ENCODE measurements at places on chromosomes 16 and 17.

GRCh38 chr17:16377941-16378341, 3.0 kb upstream of the UBB start:
- DNase-seq, result no peak

DNA sequence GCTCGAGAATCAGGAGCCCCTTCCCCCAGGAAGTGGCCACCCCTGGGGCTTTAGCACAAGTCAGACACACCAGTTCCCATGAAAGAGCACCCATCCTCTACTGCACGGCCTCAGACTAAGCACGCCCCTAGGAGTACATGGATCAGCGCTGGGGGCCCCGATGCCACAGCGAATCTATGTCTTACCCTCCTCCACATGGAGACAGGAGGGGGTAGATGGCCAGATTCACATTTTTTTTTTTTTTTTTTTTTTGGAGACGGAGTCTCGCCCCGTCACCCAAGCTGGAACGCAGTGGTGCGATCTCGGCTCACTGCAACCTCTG, 3.2 kb upstream of the EXOSC6 start:
- DNase-seq, result no peak

DNA sequence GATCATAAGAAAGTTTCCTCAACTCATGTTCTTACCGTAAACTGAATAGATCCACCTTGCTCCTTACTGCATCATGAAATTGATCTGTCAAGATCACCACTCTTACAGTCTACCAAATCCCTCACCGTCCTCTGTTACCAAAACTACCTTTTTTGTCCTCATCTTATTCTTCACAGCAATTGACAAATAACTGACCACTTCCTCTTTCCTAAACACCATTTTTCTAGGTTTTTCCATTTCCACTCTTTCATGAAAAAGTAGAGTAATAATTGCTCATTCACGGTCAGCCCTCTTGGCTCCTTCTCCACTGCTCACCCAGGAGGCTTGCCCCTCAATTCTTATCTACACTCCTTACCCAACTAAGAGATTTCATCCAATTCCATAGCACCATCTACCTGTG, 44.9 kb downstream of the ABCA5 start:
- no peak for DNase-seq

GRCh38 chr16:11707679-11708197, 34.9 kb downstream of the TXNDC11 start:
- no peak for DNase-seq

- no peak for DNase-seq
These were observed 180.5 kb upstream of the TOX3 start for GRCh38 chr16:52727441-52727840.

DNA sequence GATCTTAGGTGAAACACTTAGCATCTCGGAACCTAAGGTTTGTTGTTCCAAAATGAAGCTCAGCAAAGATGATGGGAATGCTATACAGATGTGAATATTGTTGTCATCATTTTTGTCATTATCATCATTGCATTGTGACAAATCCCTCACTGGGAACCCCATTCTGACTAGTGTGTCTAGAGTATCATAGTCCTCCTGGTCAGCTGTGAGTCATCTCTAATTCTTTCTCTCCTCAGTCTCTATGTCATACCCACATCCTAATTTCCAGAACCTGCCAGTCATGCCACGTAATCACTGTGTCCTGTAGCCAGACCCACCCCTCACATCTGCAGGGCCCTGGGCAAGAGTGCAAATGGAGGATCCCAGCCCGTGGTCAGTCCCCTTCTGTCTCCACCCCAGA, 60.5 kb upstream of the CLEC3A start:
- DNase-seq, result no peak

DNA sequence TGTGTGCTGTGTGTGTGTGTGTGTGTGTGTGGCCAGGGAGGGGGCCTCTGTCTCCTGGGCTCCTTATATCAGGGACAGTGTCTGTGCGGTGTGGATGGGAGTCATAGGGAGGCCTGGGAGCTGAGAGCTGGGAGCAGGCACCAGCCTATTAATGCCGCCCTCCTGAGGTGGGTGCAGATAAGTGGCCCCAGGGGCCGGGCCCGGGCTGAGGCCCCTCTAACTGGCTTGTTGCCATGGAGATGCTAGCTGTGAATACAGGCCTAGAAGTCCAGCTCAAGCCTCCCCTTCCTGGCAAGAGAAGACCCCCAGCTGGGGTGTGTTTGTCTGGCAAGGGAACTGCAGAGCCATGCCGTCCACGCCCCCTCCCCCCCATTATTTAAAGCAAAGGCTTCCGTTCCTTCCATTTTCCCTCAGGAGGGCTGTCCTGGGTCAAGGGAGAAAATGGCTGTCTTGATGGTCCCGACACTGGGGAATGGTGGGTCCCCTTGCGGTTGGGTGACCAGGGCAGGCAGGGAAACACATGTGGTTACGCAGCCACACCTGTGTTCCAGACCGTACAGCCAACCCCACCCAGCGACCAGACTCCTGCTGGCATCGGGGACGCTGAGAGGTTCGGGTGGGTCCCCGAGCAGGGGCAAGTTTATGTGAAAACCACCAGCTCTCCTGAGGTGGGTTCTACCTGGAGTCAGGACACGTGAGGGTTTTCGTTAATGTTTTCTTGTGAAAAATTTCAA, 141.1 kb downstream of the MRM1 start:
- DNase-seq, result no peak

DNA sequence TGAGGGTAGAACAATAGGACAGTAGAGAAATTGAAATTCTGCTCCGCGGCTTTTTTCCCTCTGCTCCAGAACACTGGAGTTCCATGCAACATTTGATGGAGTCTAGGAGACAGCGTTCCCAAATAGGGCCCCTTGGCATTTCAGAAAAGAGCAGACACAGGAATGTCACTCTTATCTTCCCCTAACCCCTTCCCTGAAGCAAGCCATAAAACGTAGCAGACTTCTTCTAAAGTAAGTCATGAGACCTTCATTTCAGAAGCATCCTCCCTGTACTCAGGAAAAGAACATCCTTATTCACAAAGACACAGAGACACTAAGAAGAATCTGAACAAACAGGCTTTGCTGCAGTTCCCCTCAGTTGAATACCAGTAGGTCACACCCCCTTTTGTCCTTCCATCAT, 296.1 kb upstream of the SOX9 start:
- DNase-seq, result no peak

- no peak for DNase-seq
These were observed 5.0 kb upstream of the BCL6B start for GRCh38 chr17:7017827-7018200.

- DNase-seq, result peak; percentile 88
These were observed at the start of gene CBX2 for GRCh38 chr17:79777894-79778503. CBX2 (plus strand) TSS chr17:79778148; CDS start chr17:79778236, 88 bp downstream.

GRCh38 chr16:86984343-86984742, 332.8 kb downstream of the C16orf95 start:
- DNase-seq, result no peak

- peak; percentile 66 for DNase-seq
These were observed 526 bp downstream of the CBFB start for GRCh38 chr16:67029254-67030096.

DNA sequence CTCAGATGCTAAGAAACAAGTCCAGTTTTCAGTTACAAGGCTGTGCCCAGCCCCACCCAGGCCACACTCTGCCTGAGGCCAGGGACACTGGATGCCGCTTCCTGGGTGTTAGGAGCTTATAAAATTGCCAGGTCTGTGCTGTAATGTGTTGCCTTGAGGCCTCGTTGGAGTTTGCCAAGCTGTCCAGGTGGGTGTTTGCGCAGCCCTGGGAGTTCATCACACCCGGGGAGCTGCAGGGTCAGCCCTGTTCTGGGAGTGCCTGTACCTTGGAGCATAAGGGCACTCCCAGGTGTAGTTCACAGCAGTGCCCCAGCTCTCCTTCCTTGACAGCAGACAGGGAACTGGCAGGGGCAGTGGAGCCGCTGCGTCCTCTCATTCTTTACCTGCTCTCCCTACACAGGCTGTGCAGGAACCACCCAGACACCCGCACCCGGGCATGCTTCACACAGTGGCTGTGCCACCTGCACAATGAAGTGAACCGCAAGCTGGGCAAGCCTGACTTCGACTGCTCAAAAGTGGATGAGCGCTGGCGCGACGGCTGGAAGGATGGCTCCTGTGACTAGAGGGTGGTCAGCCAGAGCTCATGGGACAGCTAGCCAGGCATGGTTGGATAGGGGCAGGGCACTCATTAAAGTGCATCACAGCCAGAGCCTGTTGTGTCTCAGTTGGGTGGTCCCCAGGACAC, 1.6 kb downstream of the GFER start:
- DNase-seq, result no peak

DNA sequence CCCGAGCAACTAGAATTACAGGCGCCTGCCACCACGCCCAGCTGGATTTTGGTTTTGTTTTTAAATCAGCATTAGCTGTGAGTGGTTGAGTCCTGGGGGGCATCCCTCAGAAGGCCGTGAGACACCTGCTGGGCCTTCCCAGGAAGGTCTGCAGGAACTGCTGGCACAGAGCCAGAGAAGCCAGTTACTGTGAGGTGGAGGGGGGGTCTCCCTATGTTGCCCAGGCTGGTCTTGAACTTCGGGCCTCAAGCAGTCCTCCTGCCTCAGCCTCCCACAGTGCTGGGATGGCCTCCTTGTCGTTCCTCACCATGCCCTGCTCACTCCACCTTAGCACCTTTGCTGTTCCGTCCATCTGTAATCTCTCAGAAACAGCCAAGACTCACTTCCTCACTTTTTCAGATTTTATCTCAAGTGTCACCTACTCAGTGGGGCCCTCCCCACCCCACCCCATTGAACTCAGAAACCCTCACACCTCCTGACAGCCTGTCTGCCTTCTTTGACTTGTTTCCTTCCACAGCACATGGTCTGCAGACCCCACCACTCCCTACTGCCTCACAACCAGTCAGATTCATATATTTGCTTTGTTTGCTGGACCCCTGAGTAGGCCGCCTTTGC, 62.3 kb downstream of the WSB1 start:
- DNase-seq, result no peak

Data from OCI-LY7 (cell line).